ENCODE measurements at places on chromosomes 13 and 19.

DNA sequence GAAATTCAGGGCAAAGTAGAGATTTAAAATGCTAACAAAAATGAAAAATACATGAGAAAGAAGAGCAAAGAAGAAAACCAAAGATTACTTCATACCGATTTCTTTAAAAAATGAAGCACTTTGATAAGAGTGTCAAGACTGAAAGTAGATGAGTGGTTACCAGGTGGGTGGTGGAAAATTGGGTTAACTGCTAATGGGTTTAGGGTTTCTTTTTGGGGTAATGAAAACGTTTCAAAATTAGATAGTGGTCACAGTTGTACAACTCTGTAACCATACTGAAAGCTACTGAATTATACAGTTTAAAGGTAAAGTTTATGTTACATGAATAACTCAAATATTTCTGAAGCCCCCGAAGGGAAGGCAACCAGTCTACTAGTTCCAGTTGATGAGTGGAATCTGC is 179.4 kb downstream of the NDFIP2 start:
- DNase-seq, result no peak

DNA sequence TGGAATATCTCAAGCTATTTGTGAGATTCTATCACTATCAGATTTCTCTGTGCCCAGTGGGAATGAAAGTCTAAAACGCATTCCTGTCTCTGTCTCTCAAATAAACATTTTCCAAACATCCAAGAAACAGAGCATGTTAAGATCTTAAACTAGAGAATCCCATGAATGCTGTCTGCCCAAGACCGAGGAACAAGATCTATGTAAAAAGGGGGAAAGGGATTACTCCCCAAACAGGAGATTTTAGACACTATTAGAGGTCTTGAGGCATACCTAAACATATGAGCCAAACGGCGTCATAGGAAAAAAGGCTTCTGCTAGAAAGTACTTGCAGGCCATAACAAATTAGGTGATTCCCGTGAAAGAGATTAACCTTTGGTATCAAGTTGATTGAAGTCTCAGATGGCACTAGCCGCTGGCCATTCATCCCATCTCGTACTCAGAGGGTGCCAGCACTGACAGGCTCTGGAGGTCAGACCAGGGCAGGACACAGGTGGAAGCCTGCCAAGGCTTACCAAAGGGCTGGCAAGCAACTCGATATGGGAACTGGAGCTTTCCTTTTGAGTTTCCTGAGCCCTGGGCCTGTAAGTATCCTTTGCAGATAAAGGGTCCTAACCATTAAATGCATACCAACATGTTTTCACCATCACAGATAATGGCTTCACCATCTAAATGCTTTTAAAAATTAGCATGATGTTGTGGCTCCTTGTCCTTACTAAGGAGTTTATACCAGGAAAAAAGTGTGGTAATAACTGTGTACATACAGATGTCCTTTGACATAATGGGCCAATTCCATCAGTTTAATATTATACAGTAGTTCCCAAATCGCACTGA is 225.2 kb downstream of the FOXO1 start:
- no peak for DNase-seq

DNA sequence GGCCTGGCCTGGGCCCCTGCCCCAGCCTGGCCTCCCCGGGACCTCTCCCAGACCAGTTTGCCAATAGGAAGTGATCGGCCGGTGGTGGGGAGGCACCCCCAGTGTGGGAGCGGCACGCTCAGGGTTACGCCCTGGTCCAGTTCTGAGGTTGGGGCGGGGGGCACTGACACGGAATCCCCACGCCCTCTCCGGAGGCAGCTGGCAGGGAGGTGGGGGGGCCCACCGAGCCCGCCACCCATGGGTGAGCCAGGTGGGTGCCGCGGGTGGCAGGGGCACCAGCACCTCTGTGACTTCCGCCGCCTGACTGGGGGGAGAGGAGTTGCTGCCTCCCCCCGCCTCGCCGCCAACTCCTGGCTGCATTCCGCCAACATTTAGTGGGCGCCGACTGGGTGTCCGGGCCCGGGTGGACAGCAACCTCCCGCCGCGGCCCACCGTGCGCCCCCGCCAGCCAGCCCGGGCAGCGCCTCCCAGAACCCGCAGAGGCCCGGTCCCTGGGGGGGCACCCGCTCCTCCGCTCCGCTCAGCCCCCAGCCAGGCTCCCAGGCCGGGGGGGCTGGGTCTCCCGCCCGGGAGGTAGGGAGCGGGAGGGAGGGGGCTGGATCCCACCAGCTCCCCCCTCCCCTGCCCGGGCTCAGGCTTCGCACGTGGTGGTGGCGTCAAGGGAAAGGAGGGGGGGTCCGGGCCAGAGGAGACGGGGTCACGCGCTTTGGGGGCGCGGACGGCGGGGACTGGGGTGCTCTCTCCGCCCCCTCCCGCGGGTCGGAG is 2.0 kb downstream of the ZBTB7A start:
- DNase-seq, result no peak

DNA sequence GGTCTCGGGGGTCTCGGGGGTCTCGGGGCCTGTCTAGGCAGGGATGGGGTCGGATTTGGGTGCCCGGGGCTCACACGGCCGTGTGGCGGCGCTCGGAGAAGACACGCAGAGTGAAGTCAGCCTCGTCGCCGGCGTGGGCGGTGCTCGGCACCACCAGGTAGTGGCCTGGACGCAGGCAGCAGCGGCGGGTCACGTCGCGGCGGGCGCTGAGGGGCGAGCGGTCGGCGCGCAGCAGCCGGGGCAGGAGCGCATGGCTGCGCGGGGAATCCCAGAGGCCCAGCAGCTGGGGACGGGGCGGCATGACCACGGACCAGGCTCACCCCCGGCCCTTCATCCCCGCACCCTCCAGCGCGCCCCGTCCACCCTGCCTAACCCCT is 8.2 kb downstream of the CAPN12 start:
- DNase-seq, result peak; percentile 39

- DNase-seq, result no peak
Observed at GRCh38 chr13:91804724-91805123, 406.3 kb downstream of the GPC5 start.

GRCh38 chr13:45016792-45017425 is 27.6 kb downstream of the GPALPP1 start:
- DNase-seq, result no peak

DNA sequence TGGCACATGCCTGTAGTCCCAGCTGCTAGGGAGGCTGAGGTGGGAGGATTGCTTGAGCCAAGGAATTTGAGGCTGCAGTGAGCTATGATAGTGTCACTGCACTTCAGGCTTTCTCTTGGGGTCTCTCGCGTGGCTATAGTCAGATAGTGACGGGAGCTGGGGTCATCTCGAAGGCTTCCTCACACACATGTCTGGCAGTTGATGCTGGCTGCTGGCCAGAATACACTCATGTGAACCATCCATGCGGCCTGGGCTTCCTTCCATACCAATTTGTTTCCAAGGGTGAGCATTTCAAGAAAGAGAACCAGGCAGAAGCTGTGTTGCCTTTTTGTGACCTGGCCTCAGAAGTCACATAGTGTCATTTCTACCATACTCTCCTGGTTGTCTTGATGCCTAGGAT is 26.4 kb downstream of the LEUTX start:
- DNase-seq, result no peak

- DNase-seq, result no peak
Observed at GRCh38 chr13:33206425-33206824, 79.1 kb downstream of the STARD13 start.

DNA sequence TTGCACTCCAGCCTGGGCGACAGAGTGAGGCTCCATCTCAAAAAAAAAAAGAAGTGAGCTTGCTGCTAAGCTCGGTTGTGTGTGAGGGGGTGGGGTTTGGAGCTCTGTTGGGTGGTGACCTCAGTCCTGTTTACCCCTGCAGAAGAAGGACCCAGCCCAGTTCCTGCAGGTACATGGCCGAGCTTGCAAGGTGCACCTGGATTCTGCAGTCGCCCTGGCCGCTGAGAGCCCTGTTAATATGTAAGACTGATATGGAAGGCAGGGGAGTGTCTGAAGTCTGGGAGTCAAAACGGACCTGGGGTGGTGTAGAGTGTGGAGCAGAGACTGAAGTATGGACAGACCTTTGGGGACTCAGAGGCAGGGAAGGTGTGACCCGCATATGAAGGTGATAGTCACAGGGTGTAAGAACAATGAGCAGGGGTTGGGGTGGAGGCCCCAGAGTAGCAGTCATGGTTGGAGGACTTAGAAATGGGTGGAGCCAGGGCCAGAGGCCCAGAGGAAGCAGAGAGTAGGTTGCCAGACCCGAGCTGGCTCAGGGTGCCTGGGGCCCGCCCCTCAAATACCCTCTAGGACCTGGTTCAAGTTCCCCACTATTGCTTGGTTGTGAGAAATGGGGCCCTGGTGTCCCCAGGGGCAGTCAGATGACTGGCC is 13.2 kb downstream of the CLASRP start:
- no peak for DNase-seq

- DNase-seq, result no peak
Observed at GRCh38 chr19:38888876-38889275, 10.5 kb downstream of the SIRT2 start.

DNA sequence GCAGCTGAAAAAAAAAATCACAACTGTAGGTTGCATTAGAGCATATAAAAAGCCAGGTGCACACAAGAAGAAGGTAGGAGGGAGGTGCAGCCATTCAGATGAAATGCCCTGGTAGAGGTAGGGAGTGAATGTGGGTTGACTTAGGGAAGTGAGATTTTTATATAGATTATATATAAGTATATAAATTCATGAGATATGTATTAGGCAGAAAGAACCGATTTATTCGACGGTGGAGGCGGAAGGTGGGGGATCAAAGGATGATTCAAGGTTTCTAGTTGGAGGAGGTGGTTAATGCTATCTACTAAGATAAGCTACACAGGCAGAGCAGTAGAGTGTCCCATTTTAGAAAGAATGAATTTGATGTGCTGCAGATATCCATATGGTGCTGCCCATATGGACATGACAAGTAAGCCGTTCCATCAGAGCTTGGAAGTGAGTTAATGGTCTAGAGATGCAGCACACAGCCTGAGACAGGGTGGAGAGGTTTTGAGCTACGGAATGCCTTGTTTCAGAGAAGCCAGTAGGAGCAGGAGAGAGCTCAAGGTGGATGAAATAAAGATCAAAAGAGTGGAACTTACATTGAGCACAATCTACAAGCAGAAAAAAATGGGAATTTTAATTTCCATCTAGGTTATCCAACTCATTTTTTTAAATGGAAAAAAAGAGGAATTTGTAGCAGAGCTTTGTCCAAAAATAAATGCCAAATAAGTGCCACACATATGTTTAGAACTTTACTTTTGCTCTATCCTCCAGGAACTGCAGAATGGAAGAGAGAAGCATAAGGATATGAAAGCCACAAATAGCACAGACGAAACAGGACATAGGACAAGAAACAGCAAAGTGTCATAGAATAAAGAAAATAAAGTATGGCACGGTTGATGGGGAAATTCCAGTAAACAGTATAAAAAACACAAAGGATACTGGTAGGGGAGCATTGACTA is 177.3 kb downstream of the PCDH9 start:
- DNase-seq, result no peak

DNA sequence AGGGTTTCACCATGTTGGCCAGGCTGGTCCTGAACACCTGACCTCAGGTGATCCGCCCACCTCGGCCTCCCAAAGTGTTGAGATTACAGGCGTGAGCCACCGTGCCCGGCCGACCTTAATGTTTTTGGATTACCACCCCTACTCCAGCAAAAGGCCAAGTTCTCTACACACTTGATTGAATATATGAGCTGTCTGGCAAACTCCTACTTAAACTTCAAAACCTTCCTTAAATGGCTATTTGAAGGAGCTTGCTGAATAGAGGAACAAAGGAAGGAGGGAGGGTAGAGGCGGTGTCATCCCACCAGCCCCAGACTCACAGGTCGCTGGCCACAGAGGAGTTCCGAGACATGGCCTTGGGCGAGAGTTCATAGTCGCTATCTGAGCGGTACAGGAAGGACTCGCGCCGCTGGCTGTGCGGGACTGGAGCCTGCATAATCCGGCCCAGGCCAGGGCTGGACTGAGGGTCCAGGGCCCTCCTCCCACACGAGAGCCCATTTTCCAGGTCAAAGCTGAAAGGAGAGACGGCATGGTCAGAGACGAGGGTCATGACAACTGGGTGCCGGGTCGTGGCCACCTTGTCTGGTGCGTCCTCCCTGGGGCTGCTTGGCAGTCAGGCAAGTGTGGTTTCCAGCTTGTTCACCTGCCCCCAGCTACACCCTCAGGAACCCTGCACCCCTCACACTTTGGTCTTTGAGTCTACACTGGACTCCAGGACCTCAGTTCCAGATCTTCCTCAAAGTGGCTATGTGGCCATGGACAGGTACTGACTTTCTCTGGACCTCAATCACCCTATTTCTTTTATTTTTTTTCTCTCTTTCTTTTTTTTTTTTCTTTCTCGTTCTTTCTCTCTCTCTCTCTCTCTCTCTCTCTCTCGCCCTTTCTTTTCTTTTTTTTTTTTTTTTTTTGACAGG is 4.2 kb downstream of the PDE4C start:
- no peak for DNase-seq

DNA sequence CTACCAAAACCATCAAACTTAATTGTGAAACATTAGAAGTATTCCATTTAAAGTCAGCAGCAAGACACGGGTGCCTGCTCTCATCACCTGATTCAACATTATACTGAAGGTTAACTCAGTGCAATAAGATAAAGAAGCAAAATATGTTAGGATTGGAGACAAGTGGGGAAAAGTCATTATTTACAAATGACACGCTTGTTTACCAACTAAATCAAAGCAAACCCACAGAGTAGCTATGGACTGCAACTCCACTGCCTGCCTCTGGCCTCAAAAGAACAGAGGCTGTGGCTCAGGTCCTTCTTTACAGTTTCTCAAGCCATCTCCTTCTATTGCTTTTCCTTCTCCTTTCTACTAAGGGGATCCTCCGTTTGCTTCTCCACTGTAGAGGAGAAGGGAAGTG is 21.0 kb upstream of the ATP12A start:
- DNase-seq, result no peak

DNA sequence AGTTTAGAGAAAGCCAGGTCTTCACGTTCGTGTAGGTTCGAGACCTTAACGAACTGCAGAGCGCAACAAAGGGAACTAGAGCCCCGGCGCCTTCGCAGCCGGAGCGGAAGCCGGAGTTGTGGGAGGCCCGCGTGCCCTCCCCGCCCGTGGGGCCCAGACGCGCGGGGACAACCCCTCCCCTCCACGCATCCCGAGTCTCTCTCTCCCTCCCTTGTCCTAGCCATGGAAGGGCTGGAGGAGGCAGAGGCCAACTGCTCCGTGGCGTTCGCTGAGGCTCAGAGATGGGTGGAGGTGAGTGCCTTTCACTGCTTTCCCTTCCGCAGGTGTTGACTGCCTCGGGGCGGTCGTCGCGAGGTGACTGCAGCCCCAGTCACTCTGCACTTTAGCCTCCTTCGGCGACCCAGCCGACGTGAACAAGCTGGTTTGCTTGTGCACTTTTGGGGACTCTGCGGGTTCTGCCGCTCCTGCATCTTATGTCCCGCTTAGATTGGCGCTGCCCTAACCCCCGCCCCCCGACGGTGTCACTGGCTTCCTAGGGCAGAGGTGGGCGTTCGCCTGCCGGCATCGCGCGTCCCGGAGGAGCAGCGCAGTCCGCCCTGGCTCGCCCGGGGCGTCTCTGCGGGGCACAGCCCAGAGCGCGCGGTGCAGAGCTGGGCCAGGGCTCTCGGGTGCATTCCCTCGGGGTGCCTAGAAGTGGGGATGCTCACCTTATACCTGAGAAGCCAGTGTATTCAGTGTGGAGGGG is 478 bp downstream of the LMO7 start:
- peak; percentile 1 for DNase-seq

DNA sequence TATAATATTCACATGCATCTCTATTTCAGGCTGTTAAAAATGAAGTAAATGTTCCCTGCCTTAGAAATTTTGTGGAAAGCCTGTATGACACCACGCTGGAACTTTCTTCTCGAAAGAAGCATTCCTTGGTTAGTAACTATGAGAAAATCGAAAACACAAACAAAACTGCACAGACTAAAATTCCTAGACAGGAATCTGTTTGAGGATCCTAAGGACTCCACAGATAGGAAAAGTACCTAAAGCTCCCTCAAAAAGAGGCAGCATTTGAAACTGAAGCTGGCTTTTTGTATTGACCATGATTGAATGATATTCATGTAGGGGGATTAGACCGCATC is 103.4 kb downstream of the FRY start:
- DNase-seq, result no peak

Measured in activated CD8-positive, alpha-beta memory T cell treated with anti-CD3 and anti-CD28 coated beads for 1 hour (primary cell).